ENCODE measurements at places on chromosomes 16 and 17. TPM values are rescaled to one million over a fixed set of nuclear protein-coding genes. Genes with fewer than 3 reads are reported as not detected.
A peak's percentile ranks its signal among the peaks of the same experiment; 100 is the strongest.

GRCh38 chr16:67726106-67727034 lies 7.3 kb upstream of the GFOD2 start:
- peaks cover 37% of the 10 kb centered on the region for H3K36me3 ChIP-seq
- H3K27me3 ChIP-seq = no peaks in the 10 kb centered on the region
- no peaks in the 10 kb centered on the region for H3K4me1 ChIP-seq
- H3K4me3 ChIP-seq = no peak overlapping the region
- no peak for DNase-seq
- no peak overlapping the region for H3K27ac ChIP-seq

The E4F1 gene
- polyA plus RNA-seq = 13.6 TPM

GRCh38 chr17:28029044-28029443 lies 13.4 kb upstream of the NLK start:
- DNase-seq = no peak
- H3K27ac ChIP-seq = no peak overlapping the region
- H3K4me1 ChIP-seq = no peaks in the 10 kb centered on the region
- no peak overlapping the region for H3K4me3 ChIP-seq
- no peaks in the 10 kb centered on the region for H3K27me3 ChIP-seq

- no peaks in the 10 kb centered on the region for H3K36me3 ChIP-seq
- DNase-seq = no peak
- no peaks in the 10 kb centered on the region for H3K4me1 ChIP-seq
- H3K4me3 ChIP-seq = no peak overlapping the region
Measured at GRCh38 chr17:34879146-34879545, 82.1 kb downstream of the CCT6B start.

The CARD14 gene
- polyA plus RNA-seq = 0.17 TPM

DNA sequence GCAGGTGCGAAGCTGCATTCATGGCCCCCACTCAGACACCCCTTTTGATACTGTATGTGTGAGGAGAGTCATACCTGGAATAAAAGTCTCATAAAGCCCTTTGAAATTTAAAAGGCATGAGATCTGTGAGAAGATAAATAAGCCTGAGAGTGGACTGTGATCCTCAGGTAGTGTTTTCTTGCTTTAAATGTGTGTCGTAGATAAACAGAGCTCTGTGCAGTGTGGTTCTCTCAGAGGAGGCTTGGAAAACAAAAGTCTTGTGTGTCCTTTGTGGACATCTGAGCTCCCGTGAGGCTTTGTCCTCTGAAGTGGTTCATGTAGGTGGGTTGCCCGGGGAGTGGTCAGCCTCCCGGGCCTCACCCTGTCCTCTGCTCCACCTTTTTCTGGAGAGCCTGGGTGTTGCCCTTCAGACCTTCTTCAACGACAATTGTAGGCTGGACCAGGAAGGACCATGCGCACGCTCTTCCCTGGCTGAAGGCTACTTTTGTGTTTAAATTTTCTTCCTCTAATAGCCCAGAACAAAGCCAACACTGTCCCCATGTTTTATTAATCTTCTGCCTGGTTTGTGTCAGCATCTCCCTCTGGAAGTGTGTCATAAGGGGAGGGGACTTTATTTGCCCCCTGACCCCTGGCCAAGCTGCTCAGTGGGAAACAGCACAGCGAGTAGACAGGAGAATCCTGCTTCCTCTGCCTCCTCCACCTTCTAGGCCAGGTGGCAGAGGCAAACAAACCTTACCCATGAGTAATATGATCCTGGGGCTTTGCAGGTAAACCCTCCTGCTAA lies 151.2 kb downstream of the MSI2 start:
- no peaks in the 10 kb centered on the region for H3K36me3 ChIP-seq
- no peaks in the 10 kb centered on the region for H3K27me3 ChIP-seq
- H3K4me1 ChIP-seq = peaks cover 32% of the 10 kb centered on the region
- no peak overlapping the region for H3K4me3 ChIP-seq

DNA sequence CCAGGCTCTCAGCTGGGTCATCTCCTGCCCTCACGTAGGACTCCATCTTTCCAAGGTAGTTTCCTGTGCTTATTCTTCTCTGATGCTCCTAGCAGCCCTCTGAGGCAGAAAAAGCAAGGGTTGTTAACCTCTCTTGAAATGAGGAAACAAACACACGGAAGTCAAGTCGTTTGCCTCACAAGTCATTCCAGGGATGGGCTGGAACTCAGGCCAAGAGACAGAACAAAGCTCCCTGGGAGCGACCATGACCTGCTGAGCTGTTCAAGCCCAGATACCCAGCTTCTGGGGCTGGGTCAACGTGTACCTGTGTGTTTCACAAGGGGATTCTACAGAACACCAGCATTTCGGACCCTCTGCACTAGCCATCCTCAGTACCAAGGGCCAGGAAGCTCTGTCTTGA lies 28.1 kb downstream of the SRL start:
- H3K27me3 ChIP-seq = no peaks in the 10 kb centered on the region
- DNase-seq = no peak
- H3K4me3 ChIP-seq = no peak overlapping the region
- H3K27ac ChIP-seq = peak overlapping the region; percentile 85

The NOS2 gene
- 0.37 TPM for polyA plus RNA-seq

DNA sequence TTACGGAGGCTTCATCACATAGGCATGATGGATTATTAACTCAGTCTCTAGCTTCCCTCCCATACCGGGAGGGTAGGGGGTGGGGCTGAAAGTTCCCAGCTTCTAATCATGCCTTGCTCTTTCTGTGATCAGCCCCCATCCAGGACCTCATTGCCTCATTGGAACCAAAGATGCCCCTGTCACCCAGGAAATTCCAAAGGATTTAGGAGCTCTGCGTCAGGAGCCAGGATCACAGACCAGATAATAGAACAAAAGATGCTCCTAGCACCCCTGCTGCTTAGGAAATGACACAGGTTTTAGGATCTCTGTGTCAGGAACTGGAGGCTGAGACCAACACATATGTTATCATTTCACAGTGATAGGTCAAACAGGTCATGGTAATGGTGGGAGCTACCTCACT lies 9.7 kb downstream of the USB1 start:
- no peaks in the 10 kb centered on the region for H3K4me1 ChIP-seq
- H3K4me3 ChIP-seq = no peak overlapping the region
- DNase-seq = no peak
- H3K36me3 ChIP-seq = no peaks in the 10 kb centered on the region
- H3K27me3 ChIP-seq = no peaks in the 10 kb centered on the region
- H3K27ac ChIP-seq = no peak overlapping the region

DNA sequence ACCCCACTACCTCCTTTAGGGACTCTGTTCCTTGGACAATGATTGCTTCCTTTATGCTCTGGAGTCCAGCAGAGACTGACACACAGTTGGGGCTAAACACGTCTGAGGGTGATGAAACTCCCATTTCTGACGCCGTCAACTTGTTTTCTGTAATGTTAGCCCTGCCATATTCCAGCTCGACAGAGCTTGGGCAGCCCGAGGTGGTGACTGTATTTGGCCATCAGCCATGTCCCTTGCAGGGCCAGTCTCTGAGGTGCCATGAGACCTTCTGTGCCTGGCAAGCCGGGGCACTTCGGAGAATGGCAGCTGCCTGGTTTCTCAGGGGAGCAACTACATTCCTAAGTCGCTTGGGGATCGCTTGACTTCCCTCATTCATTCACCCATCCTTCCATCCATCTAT lies 278.9 kb upstream of the TNRC6C start:
- no peaks in the 10 kb centered on the region for H3K36me3 ChIP-seq
- H3K4me1 ChIP-seq = peaks cover 2% of the 10 kb centered on the region
- no peak overlapping the region for H3K4me3 ChIP-seq
- no peak for DNase-seq

GRCh38 chr17:80356231-80356856 lies 58.6 kb upstream of the ENDOV start:
- DNase-seq = no peak
- H3K36me3 ChIP-seq = peaks cover 2% of the 10 kb centered on the region
- no peak overlapping the region for H3K27ac ChIP-seq
- no peaks in the 10 kb centered on the region for H3K27me3 ChIP-seq
- no peaks in the 10 kb centered on the region for H3K4me1 ChIP-seq

- H3K4me3 ChIP-seq = no peak overlapping the region
- no peak for DNase-seq
- H3K27me3 ChIP-seq = no peaks in the 10 kb centered on the region
- H3K4me1 ChIP-seq = no peaks in the 10 kb centered on the region
- H3K27ac ChIP-seq = no peak overlapping the region
Measured at GRCh38 chr16:24036038-24036543, 200.3 kb downstream of the PRKCB start.

DNA sequence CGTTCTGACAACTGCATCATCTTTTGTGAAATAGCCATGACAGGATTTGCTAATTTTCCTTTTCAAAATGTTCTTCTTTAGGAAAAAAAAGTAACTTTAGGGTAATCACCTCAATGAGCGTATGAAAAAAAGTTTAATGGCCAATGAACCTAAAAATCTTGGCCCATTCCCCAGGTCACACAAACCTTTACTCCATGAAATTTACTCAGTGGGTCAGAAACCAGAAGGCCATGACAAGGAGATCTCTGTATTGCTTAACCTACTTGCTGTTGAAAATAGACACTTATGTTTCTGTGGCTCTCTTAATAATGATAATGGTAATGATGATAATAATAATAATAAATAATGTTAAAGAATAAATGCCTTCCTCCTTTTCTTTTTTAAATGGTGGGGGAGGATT lies 180.8 kb upstream of the IRX3 start:
- no peak overlapping the region for H3K27ac ChIP-seq
- no peak for DNase-seq
- no peaks in the 10 kb centered on the region for H3K36me3 ChIP-seq
- no peaks in the 10 kb centered on the region for H3K4me1 ChIP-seq

The GAA gene
- polyA plus RNA-seq = 78.7 TPM

- no peaks in the 10 kb centered on the region for H3K27me3 ChIP-seq
- DNase-seq = no peak
- peak overlapping the region; percentile 49 for H3K27ac ChIP-seq
- H3K4me1 ChIP-seq = no peaks in the 10 kb centered on the region
Measured at GRCh38 chr17:881778-882177, 97.8 kb downstream of the NXN start.

- H3K4me3 ChIP-seq = no peak overlapping the region
- H3K27me3 ChIP-seq = no peaks in the 10 kb centered on the region
- no peaks in the 10 kb centered on the region for H3K36me3 ChIP-seq
- no peak for DNase-seq
- no peak overlapping the region for H3K27ac ChIP-seq
Measured at GRCh38 chr16:75208242-75208825, 1.4 kb upstream of the CTRB2 start.

Measured in kidney (tissue), 22 donors.